Activated T-cell treated with anti-CD3 and anti-CD28 coated beads, Interleukin-2, amount 50 U/mL, for 4 hours (primary cell): ENCODE measurements at places on chromosomes 6 and 20. TPM values are rescaled to one million over a fixed set of nuclear protein-coding genes. Genes with fewer than 3 reads are reported as not detected.

DNA sequence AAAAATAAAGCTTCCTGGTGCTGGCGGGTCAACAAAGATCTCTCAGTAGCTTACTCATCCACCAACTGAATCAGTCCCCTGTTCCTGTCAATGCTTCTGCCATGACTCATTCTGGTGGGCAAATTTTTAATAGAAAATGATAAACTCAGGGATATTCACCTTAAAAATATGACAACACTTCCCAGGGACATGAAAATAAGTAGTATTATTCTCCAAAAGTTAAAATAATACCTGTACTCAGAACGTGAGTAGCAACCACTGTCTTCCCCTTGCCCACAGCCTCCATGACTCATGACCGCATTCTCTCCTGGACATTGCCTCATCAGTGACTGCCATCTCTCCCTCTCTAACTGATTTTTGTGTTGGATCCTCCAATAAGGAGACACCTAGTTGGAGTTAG lies 552.3 kb downstream of the KIF16B start:
- no peak for DNase-seq

DNA sequence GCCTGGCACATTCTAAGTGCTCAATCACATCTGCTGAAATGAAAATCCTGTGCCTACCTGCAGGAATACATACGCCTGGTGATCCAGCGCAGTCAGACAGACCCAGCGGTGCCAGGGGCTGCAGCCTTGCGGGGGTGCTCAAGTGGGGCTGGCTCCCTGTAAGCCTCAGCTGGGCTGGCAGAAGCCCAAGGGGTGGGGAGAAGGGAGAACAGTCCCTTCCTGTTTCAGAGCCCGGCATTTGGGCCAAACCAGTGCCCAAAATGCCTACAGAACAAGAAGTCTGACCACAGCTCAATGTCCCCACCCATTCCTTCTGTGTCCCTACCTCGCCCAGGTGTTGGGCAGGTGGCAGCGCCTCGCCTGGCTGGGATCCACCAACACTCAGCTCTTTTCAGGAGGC lies 22.6 kb downstream of the KCNK15 start:
- DNase-seq: no peak

Gene POM121L2
- total RNA-seq: not detected

DNA sequence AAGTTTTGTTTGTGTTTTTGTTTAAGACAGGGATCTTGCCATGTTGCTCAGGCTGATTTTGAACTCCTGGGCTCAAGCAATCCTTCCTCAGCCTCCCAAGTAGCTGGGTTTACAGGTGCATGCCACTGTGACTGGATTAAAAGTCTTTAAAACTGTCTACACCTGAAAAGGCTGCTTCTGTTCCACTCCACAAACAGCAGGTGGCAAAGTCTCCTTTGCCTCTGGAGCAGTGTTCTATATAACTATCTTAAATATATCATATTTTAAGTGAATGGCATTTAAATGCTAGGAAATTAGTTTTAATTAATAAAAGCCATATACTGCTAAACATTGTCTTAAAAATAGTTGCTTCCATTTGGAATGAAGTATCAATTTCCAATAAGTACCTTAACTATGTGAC lies 89.2 kb upstream of the BCLAF1 start:
- DNase-seq: no peak

DNA sequence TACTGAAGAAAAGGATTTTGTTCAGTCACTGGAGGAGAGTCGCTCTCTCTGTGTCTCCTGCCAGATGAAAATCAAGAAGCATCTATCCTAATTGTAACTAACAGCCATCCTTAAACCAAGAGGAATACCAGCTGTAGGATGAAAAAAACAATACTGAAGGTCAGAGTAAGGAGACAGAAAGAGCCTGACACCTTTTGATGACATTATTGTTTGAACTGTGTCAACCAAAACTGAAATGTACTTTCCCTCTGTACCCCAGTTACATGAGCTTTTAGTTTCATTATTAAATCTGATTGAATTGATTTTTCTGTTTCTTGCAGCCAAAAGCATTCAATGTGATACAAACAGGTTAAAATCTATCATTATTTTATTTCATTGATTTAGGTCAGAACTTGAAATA lies 17.2 kb upstream of the BTBD9 start:
- no peak for DNase-seq
